ENCODE measurements at places on chromosomes 7 and 10. TPM values are rescaled to one million over a fixed set of nuclear protein-coding genes. Genes with fewer than 3 reads are reported as not detected.

DNA sequence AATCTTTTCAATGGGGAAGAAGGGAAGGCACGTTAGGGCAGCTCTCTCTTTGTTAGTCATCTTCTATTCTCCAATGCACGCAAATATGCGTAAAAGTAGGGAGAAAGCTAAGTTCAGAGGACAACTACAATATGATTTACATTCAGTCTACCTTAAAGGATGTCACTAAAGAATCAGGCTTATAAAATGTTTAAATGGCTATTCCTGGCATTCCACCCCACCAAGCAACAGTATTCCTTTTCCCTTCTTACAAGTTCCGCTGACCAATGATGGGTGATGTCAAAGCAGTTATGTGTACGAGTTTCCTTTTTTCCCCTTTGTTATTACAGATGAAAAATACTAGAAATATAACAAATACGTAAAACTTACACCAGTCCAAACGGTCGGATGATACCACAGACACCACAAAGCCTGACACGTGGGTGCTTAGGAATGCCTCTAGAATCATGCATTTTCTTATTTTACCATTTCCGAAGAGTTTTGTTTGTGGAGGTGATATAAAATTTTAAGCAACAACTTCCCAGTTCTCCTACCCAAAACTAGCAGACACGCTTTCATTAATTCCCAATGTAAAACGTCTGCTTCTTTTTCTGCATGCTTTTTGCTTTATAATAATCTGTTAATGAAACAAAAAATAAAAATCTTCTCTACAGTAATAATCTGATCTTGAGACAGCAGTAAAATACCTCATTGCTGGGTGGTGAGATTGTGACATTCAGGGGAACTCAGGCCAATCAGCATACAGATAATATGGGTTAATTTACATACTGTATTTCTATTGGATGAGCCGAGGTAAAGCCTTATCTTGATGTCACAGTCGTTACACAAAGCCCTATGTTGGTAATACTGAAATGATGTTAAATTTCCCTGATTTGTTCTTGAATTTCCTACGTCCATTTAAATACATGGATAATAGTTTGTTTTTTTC is 708 bp upstream of the GPR85 start:
- no peak for DNase-seq

- DNase-seq = no peak
Measured at GRCh38 chr7:1672851-1673486, 2.9 kb downstream of the ELFN1 start.

DNA sequence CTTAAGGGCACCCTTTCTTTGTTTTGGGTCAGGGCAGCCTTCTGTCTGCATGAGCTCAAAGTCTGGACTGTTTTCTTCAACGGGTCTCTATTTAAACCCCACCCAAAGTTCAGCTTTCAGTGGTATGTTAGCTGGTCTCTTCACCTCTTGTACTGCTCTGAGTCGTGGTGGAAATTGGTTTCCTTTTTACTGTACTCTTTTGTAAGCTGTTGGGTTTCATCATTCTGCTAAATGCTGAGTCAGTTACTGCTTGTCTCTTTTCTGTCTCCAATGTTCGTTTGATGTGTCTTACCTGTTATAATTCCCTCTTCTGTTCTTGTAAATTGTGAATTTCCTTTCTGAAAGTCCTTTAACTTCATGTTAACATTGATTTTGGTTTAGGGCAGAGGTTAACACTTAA is 64.1 kb upstream of the MALRD1 start:
- no peak for DNase-seq

MYPN gene
- total RNA-seq = 0.05 TPM
